Iris pigment epithelial cell (primary cell): ENCODE measurements at places on chromosomes 7 and 10.

DNA sequence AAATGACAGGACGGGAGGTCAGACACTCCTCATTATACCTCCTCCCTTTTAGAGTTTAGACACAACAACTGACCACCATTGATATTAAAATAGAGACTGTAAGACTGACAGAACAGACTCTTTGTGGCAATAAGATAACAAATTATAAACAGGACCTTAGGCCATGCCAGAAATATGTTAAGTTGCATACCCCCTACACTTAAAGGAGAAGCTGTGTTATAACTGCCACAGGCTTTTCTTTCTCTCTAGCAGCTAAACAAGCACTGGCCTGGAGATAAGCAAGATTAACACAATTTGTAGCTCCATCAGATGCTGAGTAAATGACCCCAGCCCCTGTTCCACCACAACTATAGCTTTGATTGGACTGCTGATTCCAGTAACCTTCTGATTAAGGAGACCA lies 10.5 kb upstream of the UNC5B start:
- DNase-seq: no peak

DNA sequence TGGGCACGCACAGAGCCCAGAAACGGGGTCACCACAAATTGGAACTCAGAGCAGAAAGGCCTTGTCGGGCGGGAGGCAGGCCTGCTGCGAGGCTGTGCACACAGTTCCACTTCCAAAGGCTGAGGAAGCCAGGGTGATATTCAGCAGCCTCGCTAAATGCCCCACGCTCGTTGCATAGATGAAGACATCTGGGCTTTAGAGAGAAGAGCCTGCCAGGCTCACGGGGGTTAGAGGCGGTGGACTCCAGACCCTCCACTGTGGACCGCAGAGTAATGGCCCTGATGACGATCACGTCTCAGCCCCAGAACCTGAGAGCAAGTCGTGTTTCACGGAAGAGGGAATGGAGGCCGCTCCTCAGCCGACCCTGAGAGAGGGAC lies 104.2 kb downstream of the DNAJB6 start:
- no peak for DNase-seq

GRCh38 chr10:7192061-7192460 lies 218.8 kb downstream of the SFMBT2 start:
- no peak for DNase-seq

- DNase-seq: peak; percentile 58
Observed at GRCh38 chr7:34067005-34067778, 161.9 kb downstream of the BMPER start.

DNA sequence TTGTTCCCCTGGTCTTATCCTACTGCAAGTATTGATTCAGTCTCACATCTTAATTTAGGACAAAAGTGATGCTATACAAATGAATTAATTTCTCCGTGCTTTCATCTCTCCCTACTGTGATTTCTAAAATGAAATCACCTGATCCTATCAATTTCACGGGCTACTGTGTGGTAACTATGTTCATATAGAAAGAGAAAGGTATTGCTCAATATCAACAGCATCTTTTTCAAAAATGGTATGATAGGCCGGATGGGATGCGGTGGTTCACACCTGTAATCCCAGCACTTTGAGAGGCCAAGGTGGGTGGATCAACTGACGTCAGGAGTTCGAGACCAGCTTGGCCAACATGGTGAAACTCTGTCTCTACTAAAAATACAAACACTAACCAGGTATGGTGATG lies 71.2 kb downstream of the PIK3CG start:
- DNase-seq: no peak

DNA sequence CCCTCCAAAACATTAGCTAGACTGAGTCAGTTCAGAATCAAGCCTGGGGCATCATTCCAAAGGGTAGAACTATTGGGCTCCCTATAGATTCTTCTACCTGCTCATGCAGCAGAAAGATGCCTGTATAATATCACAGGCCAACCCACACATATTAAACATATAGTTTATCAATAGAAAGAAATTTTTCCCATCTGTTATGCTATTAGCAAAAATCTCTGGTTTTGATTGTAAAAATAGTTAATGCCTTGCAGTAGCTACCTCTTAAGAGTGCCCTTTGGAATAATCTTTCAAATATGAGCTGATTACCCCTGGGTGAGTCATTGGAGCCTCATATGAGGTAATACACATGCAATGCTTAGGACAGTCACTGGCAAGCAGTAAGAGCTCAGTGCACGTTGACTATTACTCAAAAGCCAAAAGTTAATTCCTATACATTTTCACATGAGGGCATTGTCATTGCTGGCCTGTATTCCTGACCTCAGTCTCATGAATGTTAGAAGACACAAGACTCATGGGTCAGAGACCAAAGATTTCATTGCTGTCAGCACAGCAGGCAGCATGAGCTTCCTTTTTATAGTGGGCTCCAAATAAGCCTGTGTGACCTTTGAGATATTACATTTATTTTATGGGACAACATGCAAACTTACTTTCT lies 180.0 kb downstream of the FGFR2 start:
- DNase-seq: peak; percentile 3

DNA sequence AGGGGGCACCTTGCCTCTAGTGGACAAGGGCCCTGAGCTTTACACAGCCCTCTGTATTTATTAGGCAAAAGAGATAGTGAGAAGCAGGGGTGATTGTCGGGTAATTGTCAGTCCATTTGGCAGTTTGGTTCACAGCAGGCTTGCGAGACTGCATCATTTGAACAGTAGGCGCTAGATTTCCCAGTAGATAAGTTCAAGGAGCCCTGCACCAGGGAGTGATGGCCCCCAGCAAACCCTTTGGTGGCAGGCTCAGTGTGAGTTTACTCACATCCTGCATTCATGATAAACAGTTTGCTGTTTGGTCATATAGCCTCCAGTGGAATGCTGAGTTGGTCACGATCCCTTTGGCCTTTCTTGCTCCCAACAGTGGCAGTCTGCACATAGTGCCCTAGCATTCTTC lies 59.4 kb downstream of the MARCHF5 start:
- no peak for DNase-seq

DNA sequence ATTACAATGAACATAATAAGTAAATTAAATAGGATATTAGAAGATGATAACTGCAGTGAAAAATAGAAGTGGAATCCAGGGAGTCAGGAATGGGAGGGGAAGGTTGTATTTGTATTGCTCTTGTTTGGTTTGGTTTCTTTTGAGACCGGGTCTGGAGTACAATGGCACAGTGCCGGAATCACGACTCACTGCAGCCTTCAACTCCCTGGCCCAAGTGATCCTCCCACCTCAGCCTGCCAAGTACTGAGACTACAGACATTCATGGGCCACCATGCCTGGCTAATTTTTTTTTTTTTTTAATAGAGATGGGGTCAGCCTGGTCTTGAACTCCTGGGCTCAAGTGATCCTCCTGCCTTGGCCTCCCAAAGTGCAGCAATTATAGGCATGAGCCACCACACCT lies 59.9 kb upstream of the LRRC4 start:
- peak; percentile 22 for DNase-seq

DNA sequence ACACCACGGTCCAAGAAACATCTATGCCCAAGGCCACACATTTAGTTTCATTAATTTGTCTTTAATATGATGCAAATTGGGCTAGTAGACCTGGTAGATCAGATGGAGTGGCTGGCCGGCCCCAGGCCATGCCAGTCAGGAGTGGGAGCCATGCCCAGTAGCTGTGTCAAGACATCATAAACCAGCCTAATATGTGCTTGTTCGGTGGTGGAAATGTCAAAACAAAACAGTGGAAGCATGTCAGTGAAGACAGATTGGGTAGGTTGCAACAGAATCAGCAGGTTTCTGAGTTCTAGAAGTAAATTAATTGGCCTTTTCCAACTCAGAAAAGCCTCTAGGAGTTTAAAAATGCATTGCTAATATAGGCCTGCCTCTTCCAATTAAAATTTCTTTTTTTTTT lies 124.7 kb downstream of the NRP1 start:
- DNase-seq: no peak

DNA sequence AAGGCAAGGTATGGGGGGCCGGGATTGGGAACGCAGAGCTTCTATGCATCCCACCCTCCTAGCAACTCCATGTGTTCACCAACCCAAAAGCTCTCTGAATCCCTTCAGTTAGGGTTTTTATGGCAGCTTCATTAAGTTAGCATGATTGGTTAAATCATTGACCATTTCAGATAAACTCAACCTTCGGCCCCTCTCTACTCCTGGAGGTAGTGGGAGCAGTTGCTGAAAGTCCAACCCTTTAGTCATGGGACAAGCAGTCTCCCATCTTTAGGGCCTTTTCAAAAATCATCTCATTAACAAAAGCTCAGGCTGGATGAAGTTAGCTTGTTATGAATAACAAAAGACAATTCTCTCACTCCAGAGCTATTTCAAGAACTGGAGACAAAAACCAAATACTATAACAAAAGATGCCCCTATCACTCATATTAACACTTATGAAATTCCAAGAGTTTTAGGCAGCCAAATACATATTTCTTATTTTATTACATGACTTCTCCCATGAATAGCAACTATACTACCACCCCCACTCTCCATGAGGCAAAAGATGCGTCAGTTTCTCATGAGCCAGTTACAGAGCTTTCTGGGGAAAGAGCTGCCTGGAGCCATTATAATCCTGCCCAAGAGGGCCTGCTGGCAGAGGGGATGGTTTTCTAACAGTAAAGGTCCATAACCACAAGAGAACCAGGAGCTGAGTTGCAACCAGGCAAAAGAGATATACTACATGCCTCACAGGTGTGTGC lies 44.6 kb downstream of the SLC16A12 start:
- DNase-seq: no peak
